ENCODE measurements at places on chromosomes 5 and 9. TPM values are rescaled to one million over a fixed set of nuclear protein-coding genes. Genes with fewer than 3 reads are reported as not detected.

DNA sequence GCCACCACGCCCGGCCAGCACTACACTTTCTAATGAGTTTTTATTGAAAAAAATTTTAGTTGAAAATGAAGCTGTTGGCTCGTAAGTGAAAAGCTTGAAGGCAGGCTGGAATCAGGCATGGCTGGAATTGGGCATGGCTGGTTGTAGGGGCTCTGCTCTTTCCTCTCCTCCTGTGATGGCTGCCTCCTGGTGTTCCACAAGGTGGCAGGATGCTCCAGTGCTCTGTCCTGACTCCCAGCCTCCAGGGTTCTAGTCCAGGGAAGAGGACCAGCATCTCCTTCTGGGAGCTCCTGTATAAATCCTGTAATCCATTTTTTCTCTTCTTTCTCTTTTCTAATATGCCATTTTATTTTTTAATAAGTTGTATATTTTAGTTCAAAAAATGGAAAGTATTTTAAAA lies 57.2 kb upstream of the DHFR start:
- peak; percentile 19 for DNase-seq

- no peak for DNase-seq
Measured at GRCh38 chr9:104986096-104986495, 58.1 kb upstream of the ABCA1 start.

DNA sequence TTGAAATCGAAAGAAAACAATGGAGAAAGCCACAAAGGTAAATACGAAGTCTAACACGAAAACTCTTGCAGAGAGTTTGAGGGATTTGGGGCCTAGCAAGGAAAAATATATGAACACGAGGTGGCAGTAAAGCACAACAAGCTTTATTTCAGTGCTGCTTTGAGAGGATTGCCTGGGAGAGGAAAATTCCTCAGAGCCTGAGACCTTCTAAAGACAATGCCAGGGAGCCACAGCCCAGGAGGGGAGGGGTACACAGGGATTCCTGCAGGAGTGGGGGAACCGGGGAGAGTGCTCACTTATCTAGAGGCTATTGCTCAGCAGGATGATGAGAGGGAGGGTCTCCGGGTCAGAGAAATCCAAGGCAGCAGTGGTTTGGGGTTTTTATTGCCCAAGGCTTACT lies 134.9 kb upstream of the ADCY2 start:
- no peak for DNase-seq

- peak; percentile 49 for DNase-seq
Measured at GRCh38 chr9:15735083-15735857, 182.4 kb downstream of the CCDC171 start.

GRCh38 chr9:92781899-92782298 lies 17.3 kb upstream of the BICD2 start:
- DNase-seq, result no peak

Gene BTNL3
- total RNA-seq, result 0.71 TPM

Gene EGR1
- 26.3 TPM for total RNA-seq

Gene MYMK
- not detected for total RNA-seq

Data from lung (tissue), 17 donors.